NCI-H1930 (cell line): ENCODE measurements at places on chromosomes 3 and 15.

DNA sequence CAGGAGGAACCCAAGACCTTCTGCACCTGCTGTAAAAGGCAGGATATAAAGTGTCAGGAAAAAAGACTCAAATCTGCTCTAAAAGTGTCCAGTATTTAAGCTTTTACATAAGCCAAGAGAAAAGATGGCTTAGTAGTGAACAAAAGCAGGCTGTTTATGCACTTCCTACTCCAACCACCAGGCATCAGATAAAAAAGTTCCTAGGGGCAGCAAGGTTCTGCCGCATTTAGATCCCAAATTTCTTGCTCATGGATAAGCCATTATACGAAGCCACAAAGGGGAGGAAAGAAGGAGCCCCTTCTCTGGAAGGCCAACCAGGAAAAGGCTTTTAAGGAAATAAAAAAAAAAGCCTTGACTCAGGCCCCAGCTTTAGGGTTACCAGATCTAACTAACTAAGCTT lies 10.6 kb upstream of the SLC9C1 start:
- DNase-seq: no peak

- DNase-seq: no peak
Measured at GRCh38 chr3:186239321-186239720, 122.7 kb downstream of the DGKG start.

GRCh38 chr3:46889381-46890110 lies 12.0 kb downstream of the PTH1R start:
- no peak for DNase-seq

DNA sequence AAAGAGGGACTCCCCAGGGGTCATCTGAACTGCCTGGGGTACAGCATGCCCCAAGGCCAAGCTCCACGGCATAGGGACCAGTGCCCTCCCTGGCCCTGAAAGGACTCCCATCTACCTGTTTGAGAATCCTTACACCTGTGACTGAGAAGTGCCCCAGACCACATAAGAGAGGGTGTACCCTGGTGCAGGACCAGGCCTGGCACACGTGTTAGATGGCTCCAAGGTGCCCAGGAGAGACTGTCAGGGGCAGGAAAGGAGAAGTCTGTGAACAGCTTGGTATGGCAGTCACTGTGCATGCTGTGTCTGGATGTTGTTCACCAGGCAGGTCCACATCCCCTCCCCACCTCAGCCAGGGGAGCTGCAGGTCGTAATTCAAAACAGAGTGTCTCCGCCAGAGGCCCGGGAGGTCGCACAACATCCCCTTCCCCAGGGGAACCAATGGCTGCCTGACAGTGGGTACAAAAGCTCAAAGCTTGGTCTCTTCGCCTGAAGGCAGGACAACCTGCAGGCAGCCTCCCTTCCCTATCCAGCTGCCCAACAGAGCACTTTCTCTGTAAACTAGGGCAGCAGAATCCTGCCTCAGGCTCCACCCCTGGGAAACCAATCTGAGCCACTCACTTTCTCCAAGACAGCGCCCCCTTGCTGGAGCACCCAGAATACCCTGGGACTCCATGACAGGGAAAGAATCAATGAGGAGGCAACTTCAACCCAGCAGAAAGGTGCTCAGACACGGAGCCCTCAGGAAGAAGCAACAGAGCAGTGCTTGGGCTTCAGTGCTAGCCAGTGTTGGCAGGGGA lies 3.9 kb downstream of the NUP210 start:
- DNase-seq: no peak

DNA sequence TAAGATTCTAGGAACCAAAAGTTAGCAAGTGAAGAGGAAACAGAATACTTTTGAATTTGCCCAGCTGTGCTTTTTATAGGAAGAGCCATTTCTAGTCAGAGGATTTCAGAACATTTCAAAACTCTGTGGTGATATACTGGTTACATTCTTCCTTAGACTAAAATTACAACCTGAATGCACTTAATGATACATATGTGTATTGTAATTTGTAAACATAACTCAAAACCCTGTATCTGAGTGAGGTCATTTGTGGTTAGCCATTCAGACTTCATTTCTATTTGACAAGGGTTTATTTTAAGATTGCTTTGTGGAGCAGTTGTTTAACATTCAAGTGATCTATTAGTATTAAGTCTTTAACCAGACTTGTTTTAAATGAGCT lies 59.4 kb upstream of the TRIM71 start:
- no peak for DNase-seq

GRCh38 chr3:104911376-104911775 lies 455.3 kb upstream of the ALCAM start:
- no peak for DNase-seq

DNA sequence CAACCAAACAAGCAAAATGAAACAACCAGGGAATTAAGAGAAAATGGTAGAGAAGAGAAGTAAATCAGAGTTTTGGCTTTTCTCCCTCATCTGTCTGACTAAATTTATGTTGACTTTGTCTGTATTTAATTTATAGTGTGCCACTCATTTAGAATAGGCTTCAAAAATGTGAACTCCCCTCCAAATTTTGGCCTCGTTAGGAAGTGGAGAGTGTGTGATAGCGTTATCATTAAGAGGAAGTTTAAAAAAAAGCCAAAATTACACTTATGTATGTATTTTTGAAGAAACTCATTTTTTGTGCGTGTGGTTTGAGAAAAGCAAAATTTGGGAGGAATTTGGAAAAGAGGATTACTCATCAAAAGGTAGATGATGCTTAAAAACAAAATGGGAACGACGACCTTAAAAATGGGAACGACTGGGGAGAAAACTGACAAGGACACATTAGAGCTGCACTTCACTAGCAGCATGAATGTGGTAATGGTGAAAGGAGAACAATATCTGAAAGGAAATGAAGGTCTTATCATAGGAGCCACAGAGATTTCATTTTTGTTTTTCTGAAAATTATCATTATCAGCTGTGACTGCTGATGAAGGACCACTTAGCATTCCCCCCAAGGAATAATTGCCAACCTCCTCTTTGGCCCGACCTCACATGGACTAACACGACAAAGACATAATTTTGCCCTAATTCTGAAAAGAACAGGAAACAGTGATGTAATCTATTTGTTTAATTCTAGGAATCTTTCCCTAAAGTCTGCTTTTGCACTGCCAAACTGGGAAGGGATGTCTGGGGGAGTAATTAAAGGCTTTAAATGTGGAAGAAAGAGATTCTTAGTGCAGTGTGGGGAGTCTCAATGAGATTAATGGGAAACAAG lies 163.2 kb upstream of the P2RY1 start:
- DNase-seq: no peak

DNA sequence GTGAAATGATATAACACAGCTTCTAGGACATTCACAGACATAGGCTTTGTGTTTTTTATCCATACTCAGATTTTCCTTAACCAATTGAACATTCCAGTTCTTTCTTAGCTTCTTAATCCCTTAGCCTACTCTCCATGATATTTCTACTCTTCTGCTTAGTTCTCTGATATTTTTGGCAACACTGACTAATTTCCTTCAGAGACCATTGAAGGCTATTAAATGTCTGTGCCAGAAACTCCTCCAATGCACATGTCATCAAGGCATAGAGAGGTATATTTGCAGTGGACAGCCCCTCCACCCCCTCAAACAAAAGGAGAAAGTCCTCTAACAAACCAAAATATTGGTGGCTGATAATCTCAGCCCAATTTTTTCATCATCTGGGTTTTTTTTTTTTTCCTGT lies 105.9 kb upstream of the TSC22D2 start:
- DNase-seq: no peak

GRCh38 chr3:52525680-52526561 lies 7.7 kb downstream of the NT5DC2 start:
- DNase-seq: no peak

- DNase-seq: peak; percentile 33
Measured at GRCh38 chr15:75452865-75453702, 1.6 kb upstream of the SIN3A start.

- no peak for DNase-seq
Measured at GRCh38 chr3:192731233-192731632, 3.9 kb upstream of the FGF12 start.

- no peak for DNase-seq
Measured at GRCh38 chr3:196055683-196056270, 26.1 kb downstream of the TFRC start.

DNA sequence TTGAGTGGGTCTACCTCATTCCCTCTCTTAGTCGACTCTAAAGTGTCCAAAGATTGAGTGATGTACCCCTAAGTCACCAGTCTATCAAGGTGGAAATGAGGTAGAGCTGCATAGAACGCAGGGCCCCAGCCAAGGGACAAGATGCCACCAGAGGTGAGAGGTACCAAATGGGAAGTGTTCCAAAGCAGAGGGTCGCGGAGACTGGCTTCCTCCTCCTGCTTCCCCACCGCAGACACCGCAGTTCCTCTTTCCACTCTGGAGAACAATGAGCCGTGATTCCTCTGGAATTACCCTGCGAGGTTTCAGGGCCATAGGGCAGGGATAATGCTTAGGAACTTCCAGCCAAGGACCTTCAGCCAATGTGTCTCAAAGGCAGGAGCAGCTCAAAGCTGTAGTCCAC lies 55.8 kb downstream of the DAPK2 start:
- DNase-seq: no peak

- DNase-seq: no peak
Measured at GRCh38 chr15:88242586-88243555, 13.7 kb downstream of the NTRK3 start.

- no peak for DNase-seq
Measured at GRCh38 chr15:90679959-90680358, 37.2 kb upstream of the BLM start.

- DNase-seq: no peak
Measured at GRCh38 chr3:46283881-46284450, 41.7 kb downstream of the CCR3 start.

- no peak for DNase-seq
Measured at GRCh38 chr3:45209526-45209925, 16.6 kb downstream of the TMEM158 start.

DNA sequence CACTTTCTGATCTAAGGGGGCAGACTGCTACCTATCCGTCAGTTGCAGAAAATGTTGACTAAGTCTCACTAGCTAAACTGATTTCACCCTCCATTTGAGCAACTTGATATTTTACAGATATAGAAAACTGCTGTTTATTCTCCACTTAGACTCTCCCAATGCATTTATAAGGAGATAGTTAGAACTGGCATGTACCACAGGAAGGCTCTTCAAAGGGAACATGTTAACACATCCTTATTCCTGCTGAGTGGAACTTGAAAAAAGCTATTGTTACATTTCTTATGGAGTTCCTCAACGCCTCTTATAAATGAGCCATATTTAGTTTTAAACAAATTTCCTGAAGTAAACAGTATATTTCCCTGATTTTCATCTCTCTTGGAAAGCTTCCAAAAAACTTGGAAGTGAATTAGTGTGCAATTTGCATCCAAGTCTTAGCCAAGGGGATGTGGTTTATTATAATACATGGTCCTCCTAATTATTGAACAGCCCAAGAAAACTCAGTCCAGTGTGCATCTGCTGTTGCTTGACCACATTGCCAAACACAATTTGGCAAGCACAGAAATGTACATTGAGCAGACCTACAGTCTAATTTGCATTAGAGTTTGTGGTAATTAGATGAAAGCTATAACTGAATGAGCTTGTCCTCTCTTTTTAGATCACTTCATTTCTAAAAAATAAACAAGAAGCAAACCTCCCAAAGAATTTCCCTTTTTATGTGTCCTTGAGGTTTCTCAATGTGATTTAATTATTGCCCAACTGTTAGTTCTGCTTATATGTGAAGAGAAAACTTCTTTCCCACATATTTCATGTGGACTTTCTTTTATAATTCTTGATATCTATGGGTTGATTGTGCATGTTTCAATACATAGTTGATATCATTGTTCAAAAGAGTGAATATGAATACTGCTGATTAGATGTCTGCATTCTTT lies 72.6 kb upstream of the DPH6 start:
- no peak for DNase-seq

GRCh38 chr3:138862924-138863775 lies 28.4 kb upstream of the PIK3CB start:
- DNase-seq: no peak

DNA sequence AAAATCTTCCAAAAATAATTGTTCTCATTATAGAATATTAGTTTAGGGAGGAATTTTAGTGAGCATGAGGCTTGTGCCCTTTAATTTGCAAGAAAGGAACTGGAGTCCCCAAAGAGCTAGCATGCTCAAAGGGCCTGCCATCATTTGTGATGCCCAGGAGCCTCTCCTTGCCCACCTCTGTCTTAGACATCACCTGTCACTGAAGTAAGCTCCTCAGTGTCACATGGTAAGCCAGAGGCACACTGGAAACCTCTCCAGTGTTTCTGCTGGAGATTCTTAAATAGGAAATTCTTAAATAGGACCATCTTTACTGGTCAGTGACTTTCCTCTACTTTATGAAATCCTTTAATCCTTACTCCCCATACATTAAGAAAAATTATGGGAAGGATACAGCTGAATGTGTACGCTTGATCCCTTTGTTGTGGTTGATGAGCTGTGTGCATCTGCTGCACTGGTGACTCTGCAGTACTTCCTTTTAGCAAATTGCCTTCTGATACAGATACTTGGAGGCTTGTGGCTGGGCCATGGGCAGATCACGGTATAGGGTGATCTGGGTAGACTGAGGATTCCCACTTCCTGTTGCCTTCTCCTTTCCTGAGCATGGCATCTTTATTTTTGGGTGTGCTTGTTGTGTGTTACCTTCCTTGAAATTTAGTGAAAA lies 197.4 kb downstream of the KLHL25 start:
- no peak for DNase-seq

GRCh38 chr15:57557810-57558209 lies 33.9 kb upstream of the MYZAP start:
- DNase-seq: no peak

DNA sequence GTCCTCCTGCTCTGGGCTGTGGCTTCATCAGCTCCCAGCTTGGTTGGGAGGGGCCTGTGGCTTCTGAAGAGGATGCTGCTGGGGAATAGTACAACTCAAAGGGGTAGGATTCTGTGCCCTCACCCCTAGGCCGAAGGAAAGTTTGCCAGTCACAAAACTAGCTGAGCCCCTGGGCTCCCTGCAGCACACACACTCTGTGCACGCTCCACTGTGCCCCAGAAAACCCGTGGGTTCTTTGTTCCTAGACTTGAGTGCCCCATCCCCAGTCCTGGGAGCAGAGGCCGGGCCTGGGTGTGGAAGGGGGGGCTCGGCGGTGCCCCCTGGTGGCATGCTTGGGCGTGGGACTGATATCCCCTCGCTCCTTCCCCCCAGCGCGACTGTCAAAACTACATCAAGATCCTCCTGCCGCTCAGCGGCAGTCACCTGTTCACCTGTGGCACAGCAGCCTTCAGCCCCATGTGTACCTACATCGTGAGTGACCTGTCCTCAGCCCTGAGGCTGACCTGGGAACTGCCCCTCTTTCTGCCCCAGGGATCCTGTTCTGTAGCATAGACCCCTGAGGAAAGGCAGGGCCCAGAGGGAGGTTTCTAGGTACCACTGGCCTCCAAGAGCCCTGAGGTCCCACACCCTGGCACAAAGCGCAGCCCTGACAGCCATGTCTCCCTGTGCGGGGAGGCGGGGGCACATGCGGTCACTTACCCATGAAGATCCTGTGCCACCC lies 14.2 kb downstream of the CIB1 start:
- DNase-seq: no peak

- no peak for DNase-seq
Measured at GRCh38 chr3:16245609-16246008, 19.1 kb downstream of the DPH3 start.
